ENCODE measurements at places on chromosomes 7 and 10.

DNA sequence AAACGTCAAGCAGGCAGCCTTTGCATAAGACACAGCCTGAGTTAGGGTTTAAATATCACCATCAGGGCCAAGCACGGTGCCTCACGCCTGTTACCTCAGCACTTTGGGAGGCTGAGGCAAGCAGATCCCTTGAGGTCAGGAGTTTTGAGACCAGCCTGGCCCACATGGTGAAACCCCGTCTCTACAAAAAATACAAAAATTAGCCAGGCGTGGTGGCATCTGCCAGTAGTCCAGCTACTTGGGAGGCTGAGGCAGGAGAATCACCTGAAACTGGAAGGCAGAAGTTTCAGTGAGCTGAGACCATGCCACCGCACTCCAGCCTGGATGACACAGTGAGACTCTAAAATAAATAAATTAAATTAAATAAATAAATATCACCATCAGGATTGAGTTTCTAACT lies 33.0 kb downstream of the SRPK2 start:
- DNase-seq: no peak

- DNase-seq: no peak
These were observed 71.7 kb downstream of the SH3PXD2A start for GRCh38 chr10:103783681-103784080.

- DNase-seq: no peak
These were observed 188.9 kb downstream of the SKIDA1 start for GRCh38 chr10:21336476-21337170.

GRCh38 chr10:80612261-80612660 lies 74.6 kb downstream of the SH2D4B start:
- no peak for DNase-seq
